ENCODE measurements at places on chromosomes 7 and 10.

DNA sequence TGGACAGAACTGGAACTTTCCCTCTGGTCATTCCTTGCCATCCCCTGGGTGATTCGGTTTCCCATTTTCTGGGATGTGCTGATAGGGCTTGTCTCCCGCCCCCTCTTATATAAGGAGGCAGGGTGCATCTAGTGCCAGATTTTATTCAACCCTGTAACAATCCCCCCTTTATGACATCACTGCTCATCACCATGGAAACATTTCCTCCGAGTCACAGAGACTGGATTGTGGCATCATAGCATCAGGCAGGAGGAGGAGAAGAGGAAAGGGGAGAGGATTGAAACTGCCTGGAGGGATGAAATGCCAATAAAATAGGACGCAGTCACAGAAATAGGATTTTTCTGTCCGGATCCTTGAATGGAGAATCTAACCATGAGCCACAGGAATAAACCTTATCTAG lies 25.0 kb downstream of the SORCS3 start:
- no peak for DNase-seq

DNA sequence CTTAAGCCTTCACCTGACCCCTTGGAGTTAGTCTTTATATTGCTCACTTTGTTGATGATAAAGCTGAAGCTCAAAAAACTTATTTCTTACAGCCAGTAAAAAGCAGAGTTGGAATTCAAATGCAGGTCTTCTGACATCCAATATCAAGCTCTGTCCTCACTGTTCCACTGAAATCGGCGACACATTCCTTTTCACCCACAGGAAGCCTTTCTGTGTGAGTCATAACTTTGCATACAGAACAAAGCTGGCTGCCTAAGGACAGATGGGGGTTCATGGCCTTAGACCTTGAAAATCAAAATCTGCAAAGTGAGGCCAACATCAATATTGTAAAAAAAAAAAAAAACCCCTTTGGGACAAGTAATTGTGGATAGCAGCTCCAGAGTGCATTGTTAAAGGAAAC lies 21.8 kb upstream of the AKR1B1 start:
- no peak for DNase-seq

DNA sequence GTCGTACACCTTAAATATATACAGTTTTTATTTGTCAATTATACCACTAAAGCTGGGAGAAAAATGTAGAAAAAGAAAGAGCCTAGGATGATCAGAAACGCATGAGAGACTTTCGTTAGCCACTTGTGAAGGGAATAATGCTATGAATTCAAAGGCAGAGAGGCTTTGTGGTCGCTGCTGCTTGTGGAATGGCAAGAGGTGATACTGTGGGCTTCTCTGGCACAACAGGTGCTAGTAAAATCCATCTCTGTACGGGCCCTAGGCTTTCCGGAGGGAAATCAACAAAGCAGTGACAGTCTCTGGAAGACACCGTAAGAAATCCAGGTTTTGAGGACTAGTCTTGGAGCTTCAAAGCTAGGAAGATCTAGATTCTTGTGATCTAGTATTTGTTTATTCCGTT lies 52.6 kb downstream of the LRRC72 start:
- no peak for DNase-seq

GRCh38 chr10:1115607-1115955 lies 59.4 kb downstream of the WDR37 start:
- DNase-seq = no peak

- no peak for DNase-seq
These were observed 93.5 kb upstream of the KIAA1217 start for GRCh38 chr10:24115403-24115802.

- no peak for DNase-seq
These were observed 45.9 kb upstream of the TOMM7 start for GRCh38 chr7:22868509-22868908.

DNA sequence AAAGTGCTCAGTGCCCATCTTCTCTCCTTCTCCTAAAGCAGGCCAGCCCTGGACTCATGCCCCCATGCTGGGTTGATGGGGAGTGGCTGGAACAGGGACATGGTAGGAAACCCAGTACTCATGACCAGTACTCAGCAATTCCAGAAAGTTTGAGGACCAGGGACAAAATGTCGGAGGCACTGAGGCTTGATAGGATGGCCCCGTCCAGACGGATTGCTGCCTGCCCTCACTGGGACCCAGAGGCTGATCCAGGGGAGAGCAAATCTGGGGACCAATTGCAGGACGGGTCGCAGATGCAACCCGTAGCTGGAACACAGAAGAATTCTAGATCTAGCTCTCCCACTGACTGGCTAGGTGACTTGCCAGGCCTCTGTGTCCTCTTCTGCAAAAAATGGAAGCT lies 5.1 kb downstream of the ZCCHC24 start:
- DNase-seq = no peak

GRCh38 chr7:787332-788240 lies 44.7 kb upstream of the SUN1 start:
- DNase-seq = no peak

DNA sequence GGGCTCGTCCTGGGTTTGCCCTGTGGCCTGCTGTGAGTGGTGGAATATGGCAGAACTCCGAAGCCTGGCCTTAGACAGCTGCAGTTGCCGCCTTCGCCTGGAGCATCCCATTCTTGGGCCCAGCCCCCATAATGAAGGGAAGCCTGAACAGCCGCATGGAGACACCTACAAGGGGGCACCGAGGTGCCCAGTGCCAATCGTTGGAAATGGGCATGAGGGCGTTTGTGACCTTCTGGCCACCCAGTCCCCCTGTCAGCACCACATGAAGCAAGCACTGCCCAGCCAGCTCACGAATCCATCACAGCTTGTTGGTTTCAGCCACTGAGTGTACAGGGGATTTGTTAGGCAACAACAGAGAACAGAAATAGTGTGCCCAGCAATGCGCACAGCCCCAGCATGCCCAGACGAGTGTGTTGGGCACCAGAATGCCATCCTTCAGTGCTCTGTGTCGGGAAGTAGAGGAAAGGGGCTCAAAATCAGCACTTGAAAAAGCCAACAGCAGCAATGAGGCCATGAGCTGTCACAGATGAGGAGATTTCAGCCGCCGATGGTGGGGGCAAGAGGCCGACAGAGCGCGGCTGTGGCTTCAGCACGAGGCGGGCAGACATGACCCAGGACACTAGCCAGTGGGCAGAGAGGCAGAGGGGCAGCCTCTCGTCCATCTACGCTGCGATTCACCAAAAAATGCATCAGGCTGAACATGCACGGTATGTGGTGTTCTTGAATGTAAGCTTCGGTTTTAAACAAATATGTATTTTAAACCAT lies 91.2 kb downstream of the TNS3 start:
- no peak for DNase-seq

DNA sequence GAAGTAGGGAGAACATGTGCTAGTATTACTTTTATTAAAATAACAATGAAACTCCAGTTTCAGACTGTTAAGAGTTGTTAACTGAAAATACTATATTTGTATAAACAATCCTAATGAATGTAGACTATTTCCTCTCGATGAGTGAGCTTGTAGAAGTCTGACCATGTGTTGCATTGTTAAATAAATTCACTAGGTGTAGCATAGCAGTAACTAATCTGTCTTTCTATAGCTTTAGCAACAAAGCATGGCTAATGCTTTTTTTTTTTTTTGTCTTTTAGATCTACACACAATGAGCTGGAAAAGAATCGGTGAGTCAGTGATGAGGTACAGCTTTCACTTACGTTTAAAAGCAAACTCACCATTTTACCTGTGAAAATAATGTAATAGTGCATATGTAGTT lies 37.1 kb downstream of the MXI1 start:
- DNase-seq = no peak

DNA sequence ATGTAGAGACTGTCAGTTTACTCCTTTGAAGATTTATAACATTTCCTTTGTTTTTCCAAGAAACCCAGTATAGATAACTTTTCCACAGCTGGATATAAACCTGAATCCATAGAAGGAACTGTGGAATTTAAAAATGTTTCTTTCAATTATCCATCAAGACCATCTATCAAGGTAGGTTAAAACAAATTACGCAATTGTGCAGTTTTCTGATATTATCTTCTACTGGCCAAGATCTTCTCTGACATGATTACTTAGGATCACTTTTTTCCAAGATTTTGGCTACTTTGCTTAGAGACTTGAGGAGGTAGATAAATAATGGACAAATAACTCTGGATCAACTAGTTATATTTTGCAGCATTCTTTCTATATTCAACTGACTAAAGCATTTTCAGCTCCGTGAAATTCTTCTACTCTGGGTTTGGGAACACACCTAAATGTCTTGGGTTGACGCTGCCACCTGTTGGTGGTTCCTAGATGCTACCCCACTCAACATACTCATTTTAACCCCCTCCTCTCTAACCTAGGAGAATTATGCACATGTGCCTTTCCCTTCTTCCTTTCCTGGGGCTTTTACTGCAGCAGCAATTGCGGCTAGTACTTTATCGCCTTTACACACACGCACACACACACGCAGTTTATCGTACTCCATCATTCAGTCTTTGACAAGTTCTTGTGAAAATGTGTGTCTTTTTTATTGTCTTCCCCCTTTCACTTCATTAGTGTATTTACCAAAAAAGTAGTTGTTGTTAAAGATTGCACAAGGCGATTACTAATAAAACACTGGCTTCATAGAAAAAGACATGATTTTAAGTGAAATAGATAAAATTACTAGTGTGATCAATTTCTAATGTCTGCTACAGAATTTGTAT lies 32.7 kb downstream of the ABCB5 start:
- no peak for DNase-seq

GRCh38 chr7:47474937-47475879 lies 106.7 kb downstream of the TNS3 start:
- no peak for DNase-seq

DNA sequence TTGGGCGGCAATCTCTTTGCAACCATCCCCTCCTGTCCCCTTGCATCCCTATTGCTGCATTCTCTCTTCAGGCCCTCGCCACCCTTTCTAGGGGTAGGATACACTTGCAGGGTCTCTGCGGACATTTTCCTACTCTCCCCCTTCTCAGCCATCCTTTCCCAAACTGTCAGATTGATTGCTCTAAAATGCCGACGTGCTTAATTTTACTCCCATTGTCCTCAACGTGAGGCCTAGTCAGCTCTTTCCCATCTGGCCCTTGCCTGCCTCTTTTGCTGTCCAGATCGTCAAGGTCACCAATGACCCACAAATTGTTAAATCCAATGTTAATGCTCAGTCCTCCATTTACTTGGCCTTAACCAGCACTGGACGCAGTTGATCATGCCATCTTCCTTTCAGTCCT lies 12.7 kb upstream of the LRMDA start:
- no peak for DNase-seq

DNA sequence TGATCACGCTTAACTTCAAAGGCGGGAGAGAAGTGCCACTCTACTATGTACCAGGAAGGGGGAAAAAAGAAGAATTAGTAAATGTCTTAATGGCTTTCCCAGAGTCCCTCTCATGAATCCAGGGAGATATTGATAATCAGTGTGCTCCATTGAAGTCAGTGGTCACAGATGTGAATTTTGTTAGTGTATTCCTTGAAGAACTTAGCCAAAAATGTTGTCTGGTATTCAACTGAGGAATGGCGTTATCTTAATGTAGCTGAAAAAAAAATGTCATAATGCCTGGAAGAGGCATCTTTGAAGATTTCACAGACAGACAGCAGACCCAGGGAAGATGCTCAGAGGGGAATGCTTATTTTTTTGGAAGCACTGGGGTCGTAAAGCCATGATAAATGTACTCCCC lies 250.4 kb downstream of the WDR11 start:
- no peak for DNase-seq

GRCh38 chr10:119777686-119778085 lies 51.8 kb downstream of the INPP5F start:
- DNase-seq = no peak

- no peak for DNase-seq
These were observed 66.8 kb upstream of the SEPHS1 start for GRCh38 chr10:13414855-13415254.

DNA sequence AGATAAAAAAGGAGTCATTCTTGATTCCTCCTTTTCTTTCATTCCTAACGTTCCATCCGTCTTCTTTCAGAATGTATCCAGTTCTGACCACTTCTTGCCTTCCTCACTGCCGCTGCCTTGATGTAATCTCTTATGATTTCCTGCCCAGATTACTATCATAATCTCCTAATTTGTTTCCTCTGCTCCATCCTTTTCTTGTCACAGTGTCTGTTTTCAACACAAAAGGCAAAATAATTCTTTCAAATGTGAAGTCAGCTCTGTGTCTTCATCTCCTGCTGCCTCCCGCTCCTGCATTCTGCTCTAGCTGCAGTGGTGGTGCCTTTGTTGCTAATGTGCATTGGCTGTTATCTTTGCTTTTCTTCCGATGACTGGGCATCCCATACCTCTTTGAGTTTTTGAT lies 150.9 kb downstream of the SND1 start:
- DNase-seq = no peak

DNA sequence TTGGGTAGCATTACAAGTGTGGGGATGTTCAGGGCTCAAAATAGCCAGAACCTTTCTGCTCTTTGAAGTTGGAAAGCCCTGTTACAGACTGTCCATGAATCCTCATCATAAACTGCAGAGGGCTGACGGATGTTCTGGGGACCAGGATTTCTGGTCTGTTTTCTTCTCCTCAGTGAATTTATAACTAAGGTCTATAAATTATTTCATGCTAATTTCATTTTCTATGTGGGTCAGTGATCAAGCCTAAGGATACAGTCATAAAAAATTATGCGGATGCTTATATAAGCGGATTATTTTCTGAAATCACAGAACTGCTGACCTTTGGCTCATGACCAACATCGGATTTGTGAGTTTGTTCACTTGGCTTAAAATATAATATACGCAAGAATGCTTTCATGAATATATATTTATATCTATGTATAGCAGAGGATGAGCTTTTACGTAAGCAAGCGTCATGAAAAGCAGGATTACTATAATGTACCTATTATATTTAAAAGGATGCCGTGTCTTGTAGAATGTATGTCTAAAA lies 263.7 kb downstream of the GLI3 start:
- no peak for DNase-seq

- DNase-seq = no peak
These were observed 22.4 kb downstream of the PDLIM1 start for GRCh38 chr10:95268438-95268837.

DNA sequence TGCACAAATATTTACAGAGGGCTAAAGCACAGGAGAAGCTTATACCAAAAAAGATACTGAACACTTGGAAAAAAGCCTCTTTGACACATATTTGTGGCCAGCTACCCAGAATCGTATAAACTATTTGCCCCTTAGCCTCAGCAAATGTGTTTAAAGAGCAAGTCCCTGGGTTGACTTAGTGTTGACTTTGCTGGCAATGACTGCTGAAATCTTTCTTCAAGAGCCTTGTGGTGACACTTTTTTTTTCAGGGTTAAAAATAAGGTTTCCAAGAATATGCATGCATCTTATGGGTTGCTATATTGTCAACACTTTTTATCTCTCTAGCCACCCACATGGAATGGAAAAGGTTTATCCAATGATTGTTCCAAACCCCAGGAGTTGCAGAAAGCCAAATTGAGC lies 14.9 kb upstream of the PLEKHS1 start:
- DNase-seq = no peak

- DNase-seq = peak; percentile 26
These were observed 181.4 kb downstream of the ARID5B start for GRCh38 chr10:62082729-62083411.

GRCh38 chr7:100356416-100357068 lies 1.4 kb upstream of the PILRB start:
- no peak for DNase-seq
